ENCODE measurements at places on chromosomes 7 and 10.

DNA sequence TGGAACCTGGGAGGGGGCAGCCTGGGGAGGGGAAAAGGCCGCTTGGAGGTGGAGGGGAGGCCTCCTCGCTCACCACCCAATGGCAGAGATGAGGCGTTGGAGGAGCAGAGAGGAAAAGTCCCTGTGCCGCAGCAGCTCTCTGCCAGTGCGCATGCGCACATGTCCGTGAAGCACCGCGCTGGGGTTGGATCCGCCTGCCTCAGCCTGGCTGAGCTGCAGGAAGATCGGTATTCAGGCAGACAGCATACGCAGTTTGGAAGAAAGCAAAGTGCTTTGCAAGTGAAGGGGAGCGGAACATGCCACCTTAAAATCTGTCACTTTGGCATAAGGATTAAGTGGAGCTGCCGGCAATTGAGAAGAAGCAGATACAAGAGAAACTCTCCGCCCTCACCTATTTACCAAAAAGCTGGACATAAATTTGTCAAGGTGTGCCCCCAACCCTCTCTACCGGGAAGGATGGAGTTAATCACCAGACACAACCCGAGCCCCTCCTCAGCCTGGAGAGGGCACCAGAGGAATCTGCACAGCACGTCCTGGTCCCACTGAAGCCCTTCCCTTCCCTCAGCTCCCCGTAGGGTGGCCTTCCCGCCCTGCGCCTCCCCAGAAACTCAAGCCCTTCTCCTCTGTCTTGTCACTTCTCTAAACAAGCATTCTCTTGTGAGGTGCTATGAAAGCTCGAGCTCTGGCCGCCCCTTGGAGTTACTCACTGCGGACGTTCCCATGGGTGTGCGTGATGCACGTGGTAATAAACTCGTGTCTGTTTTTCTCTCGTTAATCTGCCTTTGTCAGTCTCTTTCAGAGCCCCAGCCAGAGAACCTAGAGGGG is 32.2 kb upstream of the TMEM72 start:
- peak; percentile 79 for DNase-seq

GRCh38 chr7:34022626-34023025 is 117.3 kb downstream of the BMPER start:
- no peak for DNase-seq

GRCh38 chr10:12847361-12847975 is 154.0 kb downstream of the CCDC3 start:
- DNase-seq: no peak

- peak; percentile 75 for DNase-seq
Measured at GRCh38 chr7:30464231-30464671, 14.3 kb downstream of the NOD1 start.

DNA sequence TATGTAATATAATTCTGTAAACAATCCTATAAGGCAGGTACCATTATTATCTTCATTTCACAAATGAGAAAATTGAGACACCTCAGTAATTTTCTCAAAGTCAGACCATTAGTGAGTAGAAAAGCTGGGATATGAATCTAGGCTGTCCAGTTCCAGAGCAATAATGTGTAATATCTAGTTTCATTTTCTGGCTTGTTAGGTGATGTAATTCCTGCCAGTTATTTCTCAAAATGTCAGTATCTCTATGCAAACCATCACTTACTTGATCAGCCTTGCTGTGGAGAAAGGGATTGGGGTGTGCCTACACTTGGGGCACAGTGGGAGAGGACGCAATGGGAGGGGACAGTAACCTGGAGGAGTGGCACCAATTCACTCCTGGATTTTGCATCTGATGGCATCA is 157.5 kb downstream of the LYZL1 start:
- DNase-seq: no peak

GRCh38 chr10:69504576-69505250 is 53.4 kb downstream of the TSPAN15 start:
- DNase-seq: no peak

DNA sequence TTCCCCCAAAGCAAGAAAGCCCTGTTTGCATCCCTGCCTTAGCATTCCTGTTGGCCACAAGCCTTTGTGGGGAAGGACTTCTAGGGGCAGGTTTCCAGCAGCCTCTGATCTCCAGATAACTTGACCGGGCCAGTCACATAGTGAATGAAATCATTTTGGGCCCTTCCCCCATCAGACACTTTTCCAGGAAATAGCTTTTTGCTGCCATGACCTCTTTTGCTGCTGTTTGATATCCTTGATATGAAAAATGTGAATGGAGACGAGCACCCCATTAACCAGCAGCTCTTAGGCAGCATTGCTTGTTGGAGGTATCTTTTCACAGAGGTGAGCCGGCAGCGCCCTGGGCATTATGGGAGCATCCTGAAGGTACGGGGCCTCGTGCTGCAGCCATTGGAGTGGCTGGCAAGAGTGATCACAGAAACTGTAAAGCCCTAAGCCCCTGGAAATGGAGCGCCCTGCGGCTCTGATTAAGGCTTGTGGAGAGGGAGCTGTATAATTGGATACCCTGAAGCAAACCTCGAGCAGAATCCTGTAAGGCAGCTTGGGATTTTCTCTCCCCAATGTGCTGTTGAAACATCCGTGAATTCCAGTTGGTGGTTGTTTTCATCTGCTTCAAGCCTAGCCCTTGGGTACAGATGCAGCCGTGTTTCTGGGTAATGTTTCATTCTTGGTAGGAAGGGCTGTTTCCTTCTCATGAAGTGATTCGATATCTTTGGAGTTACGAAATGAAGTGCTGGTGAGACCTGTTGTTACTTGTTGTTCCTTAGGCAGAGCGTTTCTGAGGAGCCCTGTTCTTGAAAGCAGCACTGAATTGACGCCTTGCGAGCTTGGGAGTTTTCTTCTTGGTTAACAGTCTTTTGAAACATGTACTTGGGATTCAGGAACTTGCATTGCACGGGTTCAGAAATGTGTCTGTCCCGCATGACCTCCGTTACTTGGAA is 179.0 kb downstream of the PTEN start:
- DNase-seq: peak; percentile 50

GRCh38 chr7:80840681-80841080 is 78.2 kb downstream of the SEMA3C start:
- no peak for DNase-seq

DNA sequence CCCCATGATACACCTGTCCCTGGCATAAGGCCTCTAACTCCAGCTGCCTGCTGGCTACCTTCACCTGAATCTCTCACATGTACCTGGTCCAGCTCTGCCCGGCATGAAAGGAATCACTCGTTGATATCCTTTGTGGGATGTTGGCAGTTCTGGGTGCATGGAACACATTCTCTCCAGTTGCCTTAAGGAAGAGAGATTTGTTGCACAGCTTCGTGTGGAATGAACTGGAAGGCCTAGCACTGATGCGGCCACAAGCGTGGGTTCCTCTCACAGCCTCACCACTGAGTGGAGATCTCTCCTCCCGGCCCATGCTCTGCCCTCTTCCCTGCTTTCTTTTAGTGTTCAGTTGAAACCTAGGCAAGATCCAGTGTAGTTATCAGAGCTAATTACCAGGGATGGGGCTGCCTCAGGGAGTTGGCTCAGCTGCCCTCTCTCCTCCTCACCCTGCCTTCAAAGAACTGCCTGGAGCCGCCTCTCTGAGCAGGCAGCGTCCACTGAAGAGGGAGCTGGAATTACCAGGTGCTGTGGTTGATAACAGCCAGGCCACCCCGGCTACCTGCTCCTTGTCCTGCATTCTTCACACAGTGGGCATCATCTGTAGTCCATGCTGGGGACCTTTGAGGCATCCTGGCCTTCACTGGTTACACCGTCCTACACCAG is 194.3 kb downstream of the CCDC3 start:
- DNase-seq: no peak

GRCh38 chr7:150458756-150459155 is 8.3 kb downstream of the GIMAP8 start:
- no peak for DNase-seq

DNA sequence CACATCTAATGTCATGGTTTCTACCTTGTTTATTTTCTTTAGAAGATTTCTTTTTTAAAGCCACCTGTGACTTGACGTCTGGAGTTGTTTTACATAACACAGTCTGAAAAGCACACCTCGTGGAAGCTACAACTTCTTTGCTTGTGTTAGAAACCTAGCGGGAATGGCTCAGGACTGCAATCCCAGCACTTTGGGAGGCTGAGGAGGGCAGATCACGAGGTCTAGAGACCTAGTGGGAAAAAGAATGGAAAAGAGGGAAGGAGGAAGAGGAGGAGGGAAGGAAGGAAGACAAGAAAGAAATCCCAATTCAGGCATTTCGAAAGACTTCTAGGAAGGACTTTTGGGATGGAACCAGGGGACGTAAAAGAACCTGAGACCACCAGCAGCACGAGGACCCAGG is 146.3 kb upstream of the CELF2 start:
- no peak for DNase-seq

DNA sequence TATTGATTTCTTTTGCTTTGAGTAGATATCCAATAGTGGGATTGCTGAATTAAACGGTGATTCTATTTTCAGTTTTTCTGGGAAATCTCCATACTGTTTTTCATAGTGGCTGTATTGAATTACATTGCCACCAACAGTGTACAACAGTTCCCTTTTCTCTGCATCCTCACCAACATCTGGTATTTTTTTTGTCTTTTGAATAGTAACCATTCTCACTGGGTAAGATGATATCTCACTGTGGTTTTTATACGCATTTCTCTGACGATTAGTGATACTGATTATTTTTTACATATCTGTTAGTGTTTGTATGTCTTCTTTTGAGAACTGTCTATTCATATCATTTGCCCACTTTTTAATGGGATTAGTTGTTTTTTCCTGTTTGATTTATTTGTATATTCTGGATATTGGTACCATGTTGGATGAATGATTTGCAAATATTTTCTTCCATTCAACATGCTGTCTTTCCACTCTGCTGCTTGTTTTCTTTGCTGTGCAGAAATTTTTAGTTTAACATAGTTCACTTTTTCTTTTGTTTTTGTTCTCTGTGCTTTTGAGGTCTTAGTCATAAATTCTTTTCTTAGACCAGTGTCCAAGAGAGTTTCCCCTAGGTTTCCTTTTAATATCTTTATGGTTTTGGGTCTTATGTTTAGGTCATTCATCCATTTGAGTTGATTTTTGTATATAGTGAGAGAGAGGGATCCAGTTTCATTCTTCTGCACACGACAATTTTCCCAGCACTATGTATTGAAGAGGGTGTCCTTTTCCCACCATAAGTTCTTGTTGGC is 584.7 kb downstream of the PHTF2 start:
- DNase-seq: peak; percentile 85

GRCh38 chr10:103820101-103821062 is 35.0 kb downstream of the SH3PXD2A start:
- peak; percentile 64 for DNase-seq

- no peak for DNase-seq
Measured at GRCh38 chr10:4661511-4662255, 164.3 kb upstream of the AKR1E2 start.

DNA sequence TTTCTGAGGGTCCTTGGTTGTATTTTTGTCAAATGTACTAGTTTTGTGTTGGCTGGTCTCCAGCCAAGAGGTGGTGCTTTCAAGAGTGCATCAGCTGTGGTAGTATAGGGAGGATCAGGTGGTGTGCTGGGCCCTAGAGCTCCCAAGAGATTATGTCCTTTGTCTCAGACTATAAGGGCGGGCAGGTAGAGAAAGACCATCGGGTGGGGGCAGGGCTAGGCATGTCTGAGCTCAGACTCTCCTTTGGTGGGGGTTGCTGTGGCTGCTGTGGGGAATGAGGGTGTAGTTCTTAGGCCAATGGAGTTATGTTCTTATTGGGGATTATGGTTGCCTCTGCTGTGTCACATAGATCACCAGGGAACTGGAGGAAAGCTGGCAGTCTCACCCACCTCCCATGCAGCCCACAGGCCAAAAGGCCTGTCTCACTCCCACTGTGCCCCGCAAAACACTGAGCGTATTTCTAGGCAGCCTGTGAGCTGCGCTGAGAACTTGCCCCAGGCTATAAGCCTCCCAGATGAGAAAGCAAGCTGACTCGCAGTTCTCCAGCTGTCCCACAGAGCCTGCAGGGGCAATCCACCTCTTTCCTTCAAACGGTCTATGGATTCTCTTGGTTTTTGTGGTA is 1066.7 kb downstream of the GRM8 start:
- DNase-seq: peak; percentile 77

DNA sequence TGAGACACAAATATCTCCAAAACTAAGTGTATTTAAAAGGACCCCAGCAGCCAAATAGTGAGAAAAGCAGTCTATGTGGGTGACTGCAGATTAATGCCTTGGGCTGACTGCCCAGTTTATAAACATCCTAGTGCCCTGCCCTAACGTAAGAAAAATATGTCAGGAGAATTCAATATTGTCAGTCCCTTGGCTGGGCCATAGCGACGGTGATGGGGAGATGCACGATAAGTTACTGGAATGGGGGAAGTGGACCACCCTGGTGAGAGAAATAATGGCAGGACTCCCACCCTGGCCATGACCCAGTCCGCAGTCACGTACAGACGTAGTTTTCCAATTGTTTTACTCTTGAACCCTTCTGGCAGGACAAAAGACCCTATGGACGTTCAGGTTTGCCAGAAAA is 48.0 kb downstream of the JCAD start:
- no peak for DNase-seq

DNA sequence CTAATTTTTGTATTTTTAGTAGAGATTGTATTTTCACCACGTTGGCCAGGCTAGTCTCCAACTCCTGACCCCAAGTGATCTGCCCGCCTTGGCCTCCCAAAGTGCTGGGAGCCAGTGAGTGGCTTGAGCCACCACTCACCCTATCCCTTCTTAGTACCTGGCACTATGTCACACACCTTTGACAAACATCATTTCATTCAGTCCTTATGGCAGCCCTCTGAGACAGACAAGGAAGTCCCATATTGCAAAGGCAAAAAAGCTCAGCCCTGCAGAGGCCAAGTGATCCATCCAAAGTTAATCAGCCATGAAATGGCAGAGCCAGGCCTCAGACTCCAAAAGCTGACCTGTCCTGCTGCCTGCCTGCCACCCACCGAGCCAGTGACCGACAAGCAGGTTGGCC is 39.9 kb upstream of the ECHDC3 start:
- no peak for DNase-seq

DNA sequence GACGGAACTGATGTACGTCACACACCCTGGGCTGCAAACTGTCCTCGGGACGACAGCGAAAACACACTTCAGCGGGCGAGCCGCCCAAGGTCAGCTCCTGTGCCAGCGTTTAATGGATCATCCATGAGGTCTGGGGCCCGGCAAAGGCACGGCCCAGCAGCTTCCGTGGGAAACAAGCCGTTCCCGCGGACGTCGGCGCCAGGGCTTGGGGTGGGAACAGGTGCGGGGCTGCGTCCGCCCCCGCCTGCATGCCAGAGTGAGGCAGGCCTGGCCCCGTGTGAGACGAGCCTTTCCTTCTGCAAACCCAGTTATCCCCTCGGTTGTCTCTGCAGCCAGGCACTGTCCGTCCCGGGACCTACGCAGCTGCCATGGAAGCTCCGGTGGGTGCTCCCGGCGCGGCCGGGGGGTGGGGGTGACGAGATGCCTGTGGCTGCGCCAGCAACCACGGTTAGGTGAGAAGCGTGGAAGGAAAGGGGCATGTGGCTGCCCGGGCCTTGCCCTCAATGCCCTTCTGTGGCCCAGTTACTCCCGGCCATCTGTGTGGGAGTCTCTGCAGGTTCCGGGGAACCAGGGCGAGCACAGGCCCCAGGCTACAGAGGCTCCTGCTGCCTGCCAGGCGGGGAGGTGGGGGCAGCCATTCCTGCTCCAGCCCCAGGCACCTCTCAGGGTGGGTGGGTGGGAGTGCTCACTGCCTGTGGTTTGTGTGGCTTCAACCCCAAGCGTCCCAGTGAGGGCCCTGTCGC is 42.2 kb upstream of the PDGFA start:
- DNase-seq: peak; percentile 78

GRCh38 chr7:19107081-19107355 is 10.4 kb downstream of the TWIST1 start:
- no peak for DNase-seq

- DNase-seq: no peak
Measured at GRCh38 chr7:107687656-107688055, 27.0 kb downstream of the SLC26A4 start.

GRCh38 chr7:1223196-1223981 is 9.3 kb upstream of the UNCX start:
- peak; percentile 18 for DNase-seq

Data from SJCRH30 (cell line).